ENCODE measurements at places on chromosomes 5 and 9.
A peak's percentile ranks its signal among the peaks of the same experiment; 100 is the strongest.

DNA sequence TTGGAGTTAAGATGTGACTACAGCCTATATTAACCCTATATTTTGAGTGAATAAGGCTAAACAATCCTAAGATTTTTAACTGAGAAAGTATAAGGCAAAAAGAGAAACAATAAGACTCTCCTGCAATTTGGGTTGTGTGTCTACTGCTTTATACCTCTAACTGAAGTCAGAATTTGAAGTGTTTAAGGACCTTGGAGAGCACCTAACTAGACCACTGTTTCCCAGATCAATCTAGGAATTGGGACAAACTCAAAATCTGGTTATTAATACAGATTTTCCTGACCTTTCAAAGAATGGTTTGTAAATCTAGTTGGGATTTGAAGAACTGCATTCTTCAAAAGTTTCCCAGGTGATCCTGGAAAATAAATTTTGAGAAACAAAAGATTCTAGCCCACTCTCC lies 42.1 kb downstream of the GABRA1 start:
- DNase-seq = no peak

DNA sequence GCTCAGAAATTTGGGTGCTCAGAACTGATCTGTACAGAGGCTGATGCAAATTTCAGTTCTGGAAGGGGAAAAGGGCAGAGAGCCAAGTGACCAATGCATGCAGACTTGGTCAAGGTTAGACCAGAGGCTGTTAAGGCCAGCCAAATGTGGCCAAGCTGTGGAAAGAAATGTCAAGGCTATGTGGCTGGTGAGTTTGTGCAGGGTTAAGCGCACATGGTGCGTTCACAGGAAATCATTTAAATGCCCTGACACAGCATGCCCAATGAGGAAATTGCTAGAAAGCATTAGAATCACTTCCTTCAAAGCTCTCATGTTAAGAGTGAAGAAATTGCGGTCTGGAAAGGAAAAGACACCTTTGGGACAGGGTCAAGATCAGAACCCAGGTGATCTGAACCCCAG lies 58.0 kb downstream of the PTPN3 start:
- DNase-seq = no peak

- no peak for DNase-seq
These were observed 11.0 kb downstream of the FABP6 start for GRCh38 chr5:160240350-160240749.

GRCh38 chr5:94240993-94241651 lies 377.3 kb downstream of the KIAA0825 start:
- no peak for DNase-seq

DNA sequence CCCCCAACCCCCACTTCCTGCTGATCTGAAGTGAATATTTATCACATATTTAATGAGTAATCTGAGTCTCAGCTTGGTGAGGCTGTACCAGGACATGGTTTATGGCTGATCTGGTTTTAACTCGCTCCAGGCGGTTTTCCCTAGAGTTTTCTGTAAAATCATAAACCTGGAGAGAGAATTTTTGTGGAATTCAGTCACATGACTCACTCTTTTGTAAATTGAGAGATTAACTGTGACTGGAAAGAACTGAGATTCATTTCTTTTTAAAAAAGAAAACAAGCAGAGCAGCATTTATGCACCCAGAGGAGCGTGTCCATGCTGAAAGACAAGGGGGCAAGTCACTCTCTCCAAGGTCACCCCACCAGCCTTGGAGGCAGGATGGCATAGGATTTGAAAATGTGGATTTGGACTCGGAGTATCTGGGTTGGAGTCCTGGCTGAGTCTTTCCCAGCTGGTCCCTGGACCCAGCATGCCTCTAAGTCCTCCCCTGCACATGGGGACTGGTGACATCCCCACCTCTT lies 81.8 kb downstream of the ZNF618 start:
- DNase-seq = no peak

DNA sequence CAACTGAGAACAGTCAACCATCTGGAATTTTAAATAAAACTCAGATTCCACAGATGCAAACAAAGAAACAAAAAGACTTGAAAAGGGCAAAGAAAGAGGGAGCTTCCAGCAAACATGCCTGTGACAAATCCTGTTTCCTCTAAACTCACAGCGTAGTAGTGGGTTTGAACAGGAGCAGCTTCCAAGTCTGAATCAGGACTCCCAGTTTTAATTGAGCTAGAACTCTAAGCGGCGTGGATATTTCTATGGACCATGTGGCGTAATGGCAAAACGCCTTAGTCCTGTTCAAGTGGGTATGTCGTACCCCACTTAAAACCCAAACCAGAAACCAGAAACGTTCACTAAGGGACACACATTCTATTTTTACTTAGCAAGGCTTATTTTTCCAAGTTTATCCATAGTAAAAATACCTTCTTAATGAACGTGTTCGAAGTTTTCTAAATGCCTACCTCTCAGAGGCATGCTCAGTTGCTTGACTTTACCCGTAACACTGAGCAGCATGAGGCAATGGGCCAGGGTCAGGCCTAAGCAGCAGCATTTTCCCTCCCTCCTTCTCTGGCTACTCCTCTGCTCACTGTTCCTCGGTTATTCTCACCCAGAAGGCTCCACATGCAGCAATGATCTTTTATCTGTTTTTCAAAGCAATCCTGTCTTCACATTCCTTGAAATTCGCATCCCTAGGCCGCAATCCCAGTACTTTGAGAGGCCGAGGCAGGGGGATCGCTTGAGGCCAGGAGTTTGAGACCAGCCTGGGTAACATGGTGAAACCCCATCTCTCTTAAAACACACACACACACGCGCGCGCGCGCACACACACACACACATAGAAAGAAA lies 77.9 kb downstream of the FNBP1 start:
- DNase-seq = no peak

- DNase-seq = no peak
These were observed 103.8 kb upstream of the LIFR start for GRCh38 chr5:38660194-38660668.

DNA sequence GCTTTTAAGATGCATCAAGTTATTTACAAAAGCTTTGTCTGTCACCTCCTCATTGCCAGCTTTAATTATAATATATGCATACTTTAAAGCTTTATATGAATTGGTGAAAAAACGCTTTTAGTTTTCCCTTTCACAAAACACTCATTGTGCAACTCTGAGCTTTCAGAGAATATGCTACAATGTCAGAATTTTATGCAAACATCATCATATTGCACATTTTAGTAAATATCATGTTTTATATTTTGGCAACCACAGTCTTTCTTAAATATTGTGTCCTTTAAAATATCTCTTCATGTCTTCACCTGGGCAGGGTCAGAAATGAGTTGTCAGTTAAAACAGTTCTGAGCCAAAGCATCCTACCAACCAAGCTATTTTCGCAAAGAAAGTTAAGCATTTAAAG lies 601.1 kb upstream of the RORB start:
- DNase-seq = no peak

- peak; percentile 87 for DNase-seq
These were observed 409.7 kb upstream of the PIK3R1 start for GRCh38 chr5:67805666-67806348.

GRCh38 chr5:72363166-72363802 lies 43.1 kb downstream of the PTCD2 start:
- no peak for DNase-seq

DNA sequence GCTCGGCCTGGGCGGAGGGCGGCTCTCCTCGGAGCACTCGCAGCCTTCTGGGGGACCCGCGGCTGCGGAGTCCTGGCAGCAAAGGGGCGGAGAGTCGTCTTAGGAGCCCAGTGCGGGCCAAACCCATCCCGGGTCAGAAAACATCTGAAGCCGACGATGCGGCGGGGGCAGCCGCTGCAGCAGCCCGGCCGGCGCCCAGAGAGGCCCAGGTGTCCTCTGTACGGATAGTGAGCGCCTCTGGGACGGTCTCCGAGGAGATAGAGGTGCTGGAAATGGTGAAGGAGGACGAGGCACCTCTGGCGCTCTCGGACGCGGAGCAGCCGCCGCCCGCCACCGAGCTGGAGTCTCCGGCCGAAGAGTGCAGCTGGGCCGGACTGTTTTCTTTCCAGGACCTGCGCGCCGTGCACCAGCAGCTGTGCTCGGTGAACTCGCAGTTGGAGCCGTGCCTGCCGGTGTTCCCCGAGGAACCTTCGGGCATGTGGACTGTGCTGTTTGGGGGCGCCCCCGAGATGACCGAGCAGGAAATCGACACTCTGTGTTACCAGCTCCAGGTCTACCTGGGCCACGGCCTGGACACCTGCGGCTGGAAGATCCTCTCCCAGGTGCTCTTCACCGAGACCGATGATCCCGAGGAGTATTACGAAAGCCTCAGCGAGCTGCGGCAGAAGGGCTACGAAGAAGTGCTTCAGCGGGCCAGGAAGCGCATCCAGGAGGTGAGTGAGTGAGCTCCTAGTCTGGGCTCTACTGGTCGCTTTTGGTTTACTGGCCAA lies 1.2 kb downstream of the JMY start:
- peak; percentile 37 for DNase-seq

- no peak for DNase-seq
These were observed 15.4 kb upstream of the ARL15 start for GRCh38 chr5:54325610-54326311.

DNA sequence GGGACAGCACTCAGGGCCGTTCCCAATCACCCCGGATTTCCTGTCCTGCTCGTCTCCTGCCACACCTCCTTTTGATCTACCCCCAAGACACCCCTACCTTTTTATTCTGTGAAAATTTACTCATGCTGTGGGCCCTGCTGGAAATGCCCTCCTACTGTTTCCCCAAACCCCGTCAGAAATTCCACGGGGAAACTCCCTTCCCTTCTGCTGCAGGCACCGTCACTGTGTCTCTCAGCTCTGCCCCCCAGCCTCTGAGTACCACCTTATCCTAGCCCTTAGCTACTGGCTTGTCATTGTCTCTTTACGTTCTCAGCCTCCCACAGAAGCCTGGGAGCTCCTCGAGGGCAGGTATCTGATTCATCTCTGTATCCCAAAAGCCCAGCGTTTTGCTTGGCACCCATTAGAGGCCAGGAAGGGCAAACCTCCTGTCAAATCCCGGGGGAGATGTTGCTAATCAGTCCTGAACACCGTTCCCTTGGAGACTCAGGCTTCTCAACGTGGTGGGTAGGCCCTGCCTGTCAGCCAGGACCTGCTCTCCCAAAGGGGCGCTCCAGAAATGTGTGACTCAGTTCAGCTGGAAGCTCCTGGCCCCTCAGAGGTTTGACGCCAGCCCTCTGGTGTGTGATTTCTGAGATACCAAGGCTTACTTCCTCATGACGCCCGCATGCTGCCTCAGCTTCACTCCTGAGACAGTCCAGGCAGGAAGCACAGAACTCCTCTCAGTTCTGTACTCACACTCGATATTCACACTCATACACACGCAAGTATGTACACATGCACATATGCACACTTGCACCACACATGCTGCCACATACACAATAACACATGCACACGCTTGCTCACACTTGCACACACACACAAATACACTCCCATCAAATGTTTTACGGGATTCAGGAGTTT lies 50.7 kb upstream of the GRHPR start:
- DNase-seq = no peak

All from NCI-H345 (cell line).